Naive thymus-derived CD4-positive, alpha-beta T cell (primary cell): ENCODE measurements at places on chromosomes 4 and X. TPM values are rescaled to one million over a fixed set of nuclear protein-coding genes. Genes with fewer than 3 reads are reported as not detected.

FAM133A gene
- not detected in 2 replicates for total RNA-seq

TAF7L gene
- not detected for total RNA-seq

NONO gene
- total RNA-seq, result 488 and 494 TPM in 2 replicates

C1QTNF7 gene
- not detected for total RNA-seq

PAGE1 gene
- not detected for total RNA-seq

GUCY1B1 gene
- 1.7 TPM for total RNA-seq

HS3ST1 gene
- total RNA-seq, result 0.75 TPM

AFP gene
- not detected for total RNA-seq

USP17L5 gene
- total RNA-seq, result not detected in 2 replicates

DNA sequence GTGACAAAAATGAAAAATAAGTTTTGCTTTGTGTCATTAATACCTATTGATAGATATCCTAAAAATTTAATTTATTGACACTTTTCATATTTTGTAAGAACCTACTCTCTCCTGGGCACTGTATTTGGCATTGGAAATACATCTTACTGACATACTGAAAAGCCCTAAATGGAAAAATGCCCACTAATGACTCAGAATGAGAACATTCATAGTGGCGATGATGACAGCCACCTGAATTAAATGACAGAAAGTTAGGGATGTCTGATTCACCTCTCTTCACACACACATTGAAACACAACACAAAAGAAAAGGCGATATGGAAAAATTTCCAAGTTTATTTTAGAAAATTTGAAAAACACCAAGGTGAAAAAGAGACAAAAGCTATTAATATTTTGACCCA lies 992.3 kb downstream of the STPG2 start:
- no peak for DNase-seq

DNA sequence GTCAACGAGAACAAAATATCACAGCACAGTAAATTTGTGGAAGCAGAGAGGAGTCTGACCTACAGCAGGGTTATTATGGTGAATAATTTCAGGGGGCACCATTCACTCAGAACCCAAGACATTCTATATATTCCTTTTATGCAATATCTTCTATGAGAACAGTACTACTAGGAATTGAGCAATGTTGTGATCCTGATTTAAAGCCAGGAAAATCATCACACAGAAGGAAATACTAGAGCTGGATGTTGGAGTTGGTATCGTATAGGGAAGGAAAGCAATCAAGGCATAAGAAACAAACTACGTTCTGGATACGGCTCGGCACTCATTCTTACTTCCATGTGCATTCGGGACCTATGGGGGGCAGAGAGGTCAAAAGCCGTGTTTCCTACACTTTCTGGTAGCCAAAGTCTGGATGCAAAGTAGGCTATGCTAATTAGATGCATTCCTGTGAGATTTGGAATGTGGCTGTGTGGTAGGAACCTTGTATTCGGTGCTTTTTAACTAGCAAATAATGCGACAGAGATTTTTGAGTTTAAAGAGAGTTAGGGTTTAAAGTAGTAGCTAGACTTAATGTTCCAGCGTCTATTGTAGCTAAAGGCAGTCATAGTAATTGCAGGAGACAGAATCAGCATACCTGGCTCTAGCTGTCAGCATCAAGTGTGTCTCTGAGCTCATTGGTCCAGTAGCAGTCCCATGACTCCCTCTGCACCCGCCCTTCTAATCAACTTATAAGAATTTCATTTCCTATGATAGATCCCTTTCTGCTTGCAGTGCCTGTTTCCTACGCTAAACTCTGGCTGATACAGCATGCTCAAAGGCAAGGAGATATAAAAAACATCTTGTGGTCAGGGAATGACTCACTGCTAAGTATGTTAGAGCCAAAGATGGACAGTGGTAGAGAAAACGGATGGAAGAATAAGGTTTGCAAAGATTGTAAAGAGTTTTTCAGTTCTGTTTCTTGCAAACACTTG lies 43.3 kb upstream of the PDGFC start:
- no peak for DNase-seq

DNA sequence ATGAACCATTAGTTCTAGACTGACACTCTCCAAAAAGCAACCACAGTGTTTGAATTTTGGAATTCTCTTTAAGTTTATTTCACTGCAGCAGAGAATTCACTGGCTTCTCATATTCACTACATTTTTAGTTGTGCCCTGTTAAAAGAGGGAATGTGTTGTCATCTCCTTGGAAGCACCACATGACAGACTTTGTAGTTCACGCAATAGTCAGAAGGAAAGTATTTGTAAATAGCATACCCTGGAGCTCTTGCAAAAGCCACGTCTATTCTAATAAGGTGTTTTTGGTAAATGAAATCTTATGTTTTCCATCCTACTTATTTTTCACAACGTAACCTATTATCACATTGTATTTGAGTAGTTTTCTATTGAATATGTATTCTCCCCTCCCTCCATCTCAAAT lies 25.8 kb downstream of the DOCK11 start:
- no peak for DNase-seq

- no peak for DNase-seq
Observed at GRCh38 chr4:185283723-185284122, 74.3 kb downstream of the SNX25 start.

DNA sequence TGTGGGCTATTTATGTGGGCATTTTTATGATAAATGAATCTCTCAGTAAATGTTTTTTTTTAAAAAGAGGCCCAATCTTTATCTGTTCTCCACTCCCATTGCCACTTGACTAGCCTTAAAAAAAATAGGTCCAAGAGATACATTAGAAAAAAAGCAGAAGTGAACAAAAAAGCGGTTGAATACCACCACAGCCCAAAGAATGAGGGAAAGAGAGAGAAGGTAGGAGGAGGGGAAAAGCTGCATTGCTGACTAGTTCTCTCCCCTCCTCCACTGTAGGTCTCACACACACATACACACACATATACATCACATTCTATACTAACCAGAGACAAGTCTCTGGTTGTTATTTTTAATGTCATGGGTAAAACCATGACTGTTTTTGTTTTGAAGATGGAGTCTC lies 95.8 kb upstream of the IL13RA1 start:
- DNase-seq, result no peak

GRCh38 chr4:10831727-10832408 lies 147.3 kb upstream of the CLNK start:
- no peak for DNase-seq

GRCh38 chrX:13570261-13570605 lies 832 bp downstream of the EGFL6 start:
- DNase-seq, result no peak

DNA sequence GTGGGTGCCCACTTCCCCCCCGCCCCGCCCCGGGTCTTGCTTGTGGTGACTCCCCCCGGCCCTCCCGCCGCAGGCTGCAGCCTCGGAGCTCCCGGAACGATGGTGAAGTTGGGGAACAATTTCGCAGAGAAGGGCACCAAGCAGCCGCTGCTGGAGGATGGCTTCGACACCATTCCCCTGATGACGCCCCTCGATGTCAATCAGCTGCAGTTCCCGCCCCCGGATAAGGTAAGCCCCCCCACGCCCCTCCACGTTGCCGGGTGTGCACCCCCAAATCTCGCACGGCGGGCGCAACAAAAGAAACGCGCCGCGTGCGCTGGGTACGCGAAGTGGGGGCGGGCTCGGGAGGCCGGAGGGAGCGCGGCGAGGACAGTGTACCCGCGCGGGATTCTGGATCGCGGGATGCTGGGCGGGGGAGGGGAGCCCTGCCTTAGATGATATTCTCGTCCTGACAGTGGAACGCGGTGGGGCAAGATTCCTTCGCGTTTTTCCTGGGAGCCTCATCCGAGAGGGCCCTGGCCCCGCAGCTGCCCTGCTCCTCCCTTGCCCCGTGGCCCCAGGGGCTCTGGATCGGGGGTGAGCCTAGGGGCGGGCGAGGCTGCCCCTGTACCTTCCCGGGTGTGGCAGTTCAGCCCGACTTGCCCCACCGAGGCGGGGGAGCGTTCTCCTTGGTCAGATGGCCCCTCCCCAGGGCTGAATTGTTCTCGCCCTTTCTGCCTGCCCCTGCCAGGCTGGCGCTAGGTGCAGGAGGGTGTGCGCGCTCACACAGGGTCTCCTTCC lies 819 bp downstream of the NSG1 start:
- DNase-seq, result peak; percentile 11

- no peak for DNase-seq
Observed at GRCh38 chr4:165991325-165992180, 118.5 kb downstream of the TLL1 start.

- DNase-seq, result peak; percentile 20
Observed at GRCh38 chr4:86593688-86594558, at the start of gene PTPN13. Gene PTPN13 (plus strand): TSS chr4:86594315. CDS start chr4:86635257, 40,942 bp downstream.

DNA sequence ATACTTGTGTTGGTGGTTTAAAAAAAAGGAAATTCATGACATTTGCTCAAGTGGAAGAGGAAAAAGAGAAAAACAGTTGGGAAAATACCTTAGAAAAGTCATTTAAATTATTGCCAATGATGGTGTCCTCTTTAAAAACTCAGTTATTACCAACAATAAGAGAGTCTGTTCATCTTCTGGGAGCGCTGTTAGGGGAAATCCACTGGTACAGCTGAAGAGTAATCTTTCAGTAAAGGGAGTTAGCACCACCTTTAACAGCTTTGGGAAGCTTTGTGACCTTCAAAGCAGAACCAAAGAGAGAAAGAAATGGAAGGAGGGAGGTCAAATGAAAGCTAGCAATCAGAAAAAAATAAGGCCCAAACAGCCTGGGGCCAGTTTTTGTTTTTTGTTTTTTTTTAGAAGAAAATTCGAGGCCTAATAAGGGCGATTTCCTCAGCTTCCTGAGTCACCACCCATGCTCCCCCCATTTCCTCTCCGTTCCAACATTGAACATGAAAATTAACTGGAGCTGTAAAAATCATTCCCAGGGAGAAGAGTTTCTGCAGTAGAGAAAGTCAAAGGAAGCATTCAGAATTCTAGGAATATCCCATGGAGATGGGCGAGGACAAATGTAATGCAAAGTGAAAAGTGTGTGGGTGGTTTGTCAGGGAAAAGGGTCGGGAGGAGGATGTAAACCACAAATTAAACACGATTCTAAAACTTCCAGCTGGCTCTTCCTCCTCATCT lies 115.1 kb downstream of the SH3KBP1 start:
- no peak for DNase-seq

GRCh38 chr4:73533515-73534422 lies 52.2 kb downstream of the AFM start:
- no peak for DNase-seq

DNA sequence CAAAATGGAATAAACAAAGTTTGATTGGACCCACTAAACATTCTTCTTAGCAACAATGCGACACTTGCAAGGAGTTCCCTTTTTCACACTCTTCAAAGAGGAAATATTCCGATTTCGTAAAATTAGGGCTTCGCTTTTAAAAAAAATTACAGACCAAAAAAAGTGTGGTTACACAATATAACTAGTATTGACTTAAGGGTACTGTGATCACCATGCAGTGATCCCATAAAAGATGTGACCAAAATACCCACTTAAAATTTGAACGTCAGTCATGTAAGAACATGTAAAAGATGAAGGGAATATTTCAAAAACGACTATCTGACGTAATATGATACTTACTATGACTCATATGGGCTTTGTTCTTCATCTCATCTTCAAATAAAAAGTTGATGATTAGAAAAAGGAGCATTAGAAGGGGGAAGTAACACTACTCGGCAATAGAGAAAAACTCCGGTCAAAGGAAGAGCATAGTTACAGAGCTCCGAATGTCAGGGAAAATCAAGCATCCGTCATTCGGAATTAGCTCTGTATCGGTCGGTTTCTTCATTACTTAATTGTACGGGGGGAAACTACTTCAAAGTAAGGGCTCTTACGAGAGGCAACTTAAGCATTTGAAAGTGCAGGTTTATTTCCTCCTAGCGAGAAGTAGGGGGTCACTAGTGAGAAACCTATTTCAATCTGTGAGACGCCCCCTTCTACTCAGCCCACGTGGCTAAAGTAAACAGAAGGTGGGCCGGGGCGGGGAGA lies 1.3 kb upstream of the TET2 start:
- peak; percentile 27 for DNase-seq

DNA sequence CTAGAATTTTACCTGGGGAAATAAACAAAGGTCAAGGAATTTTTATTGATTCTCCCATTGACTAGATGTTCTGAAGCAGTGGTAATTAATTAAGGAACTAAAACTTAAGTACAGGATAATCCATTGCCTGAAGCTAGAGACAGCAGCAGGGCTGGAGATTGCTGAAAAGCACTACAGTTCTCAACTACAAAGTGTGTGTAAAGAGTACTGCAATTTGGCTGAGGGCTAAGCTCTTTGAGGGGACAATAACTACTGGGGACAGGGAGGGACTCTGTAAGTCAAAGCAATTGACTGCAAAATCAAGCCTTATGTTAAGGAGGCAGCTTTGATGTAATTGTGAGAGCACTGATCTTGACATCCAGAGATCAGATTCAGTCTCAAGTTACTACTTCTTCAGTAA lies 260.4 kb downstream of the GALNTL6 start:
- DNase-seq, result no peak

DNA sequence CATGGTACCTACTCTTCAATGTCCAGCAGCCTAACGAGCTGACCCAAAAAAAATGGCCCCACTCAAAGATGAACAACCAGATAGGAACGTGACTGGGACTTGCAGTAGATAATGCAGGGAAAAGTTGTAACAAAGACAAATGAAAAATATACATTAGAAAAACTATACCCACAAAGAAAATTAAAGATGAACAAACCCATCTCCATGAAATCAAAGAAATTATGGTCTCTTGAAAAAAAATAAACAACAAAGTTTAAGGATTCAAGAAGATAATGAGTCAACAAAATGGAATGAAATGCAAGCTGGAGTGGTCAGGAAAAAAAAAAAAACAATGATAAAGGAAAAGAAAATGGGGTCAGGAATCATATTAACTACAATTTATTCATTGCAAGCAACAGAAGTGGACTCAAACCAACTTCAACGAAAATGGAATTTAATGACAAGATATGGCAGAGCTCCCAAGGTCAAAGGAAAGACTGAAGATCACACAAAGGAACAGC lies 309.8 kb upstream of the GALNT7 start:
- no peak for DNase-seq

DNA sequence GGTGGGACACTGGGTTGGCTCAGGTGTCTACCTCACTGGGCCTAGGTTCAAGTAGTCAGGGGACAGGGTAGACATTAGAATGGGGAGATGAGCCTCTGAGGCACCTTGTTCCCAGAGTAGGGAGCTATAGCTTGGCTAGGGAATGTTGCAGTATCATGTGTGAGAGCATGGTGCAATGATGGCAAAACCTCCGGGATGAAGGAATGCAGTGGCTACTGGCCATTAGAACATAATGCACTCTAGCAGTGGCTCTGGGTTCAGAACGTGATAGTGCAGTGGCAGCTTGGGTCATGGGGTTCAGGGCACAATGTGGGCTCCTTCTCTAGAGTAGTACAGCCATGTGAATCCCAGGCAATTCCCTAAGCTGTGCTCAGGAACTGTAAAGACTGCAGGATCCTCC lies 471.5 kb downstream of the CCSER1 start:
- no peak for DNase-seq

DNA sequence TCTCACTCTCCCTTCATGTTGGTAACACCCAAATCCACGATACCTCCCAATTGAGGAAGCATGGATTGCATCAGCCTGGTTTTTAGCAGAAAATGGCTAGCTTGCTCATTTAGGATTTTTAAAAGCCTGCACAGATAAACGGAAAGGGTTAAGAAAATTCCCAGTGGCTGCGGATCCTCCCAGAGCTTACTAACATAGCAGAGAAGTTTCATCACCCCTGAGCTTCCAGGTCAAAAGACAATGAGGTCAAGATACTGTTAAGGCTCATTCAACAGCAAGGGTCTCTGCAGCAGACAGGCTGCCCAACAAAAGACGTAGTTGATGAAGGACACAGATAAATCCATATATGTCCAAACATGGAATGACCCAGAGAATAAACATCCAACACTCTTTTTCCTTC lies 220.2 kb downstream of the ASMT start:
- no peak for DNase-seq

GRCh38 chr4:141348573-141348972 lies 127.9 kb downstream of the ZNF330 start:
- no peak for DNase-seq

GRCh38 chr4:3896441-3896840 lies 130.3 kb downstream of the ADRA2C start:
- DNase-seq, result no peak
